ENCODE measurements at places on chromosomes 3 and 15.

GRCh38 chr3:165170236-165170635 lies 25.9 kb downstream of the SLITRK3 start:
- no peak for DNase-seq

DNA sequence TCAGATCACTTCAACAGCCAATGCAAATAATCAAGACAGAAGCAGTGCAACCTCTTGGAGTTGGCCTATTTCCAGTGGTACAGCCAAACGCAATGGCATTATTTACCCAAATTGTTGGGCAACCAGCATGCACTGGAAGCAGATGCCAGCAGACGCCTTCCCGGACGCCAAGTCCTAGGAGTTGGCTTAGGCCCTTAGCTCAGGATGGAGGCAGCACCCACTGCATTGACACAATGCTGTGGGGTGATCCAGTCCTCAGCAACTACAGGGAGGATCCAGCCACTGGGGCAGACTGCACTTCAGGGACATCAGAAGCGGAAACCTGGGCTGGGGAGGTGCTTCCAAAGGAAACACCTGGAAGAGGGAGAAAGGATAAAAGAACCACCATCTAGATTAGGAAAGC lies 290.4 kb downstream of the FAM43A start:
- DNase-seq, result no peak

DNA sequence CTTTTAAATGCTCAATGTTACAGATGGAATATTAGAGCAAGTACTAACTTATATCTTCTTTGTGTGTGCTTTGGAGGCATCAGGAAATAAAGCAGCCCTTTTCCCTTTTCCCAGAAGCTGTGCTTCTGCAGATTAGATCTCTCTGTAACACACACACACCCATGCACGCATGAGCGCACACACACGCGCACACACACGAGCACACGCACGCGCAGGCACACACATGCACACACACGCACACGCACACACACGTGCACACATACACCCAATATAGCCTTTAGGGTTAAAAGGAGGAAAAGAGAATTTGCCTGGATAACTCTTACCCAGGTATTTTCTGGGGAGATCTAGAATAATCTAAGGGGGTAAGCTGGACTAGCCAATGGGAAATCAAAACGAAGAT lies 56.9 kb downstream of the TFRC start:
- DNase-seq, result no peak

- no peak for DNase-seq
These were observed 217.0 kb downstream of the SATB1 start for GRCh38 chr3:18208091-18208490.

Data from HuH-7.5 (cell line).